T-cell (primary cell): ENCODE measurements at places on chromosomes 11 and 22.

GRCh38 chr11:134524896-134525845 is 113.1 kb upstream of the B3GAT1 start:
- no peak for DNase-seq

- DNase-seq: no peak
Observed at GRCh38 chr11:76296731-76297542, 84.0 kb downstream of the THAP12 start.

DNA sequence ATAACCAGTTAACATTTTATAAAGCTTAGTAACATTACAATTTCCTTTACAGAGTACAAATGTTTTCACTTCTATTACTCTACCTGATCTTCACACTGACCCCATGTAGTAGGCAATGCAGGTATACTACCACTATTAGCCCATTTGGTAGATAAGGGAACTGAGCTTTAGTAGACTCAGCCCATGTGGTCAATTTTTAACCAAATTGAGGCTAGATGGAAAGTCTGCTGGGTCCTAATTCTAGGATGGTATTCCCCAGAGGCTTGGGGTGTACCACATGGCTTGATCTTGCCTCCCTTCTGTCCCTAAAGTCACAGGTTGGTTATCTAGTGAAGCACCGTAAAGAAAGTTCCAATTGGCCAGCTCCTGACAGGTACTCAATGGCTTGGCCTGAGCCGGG is 48.2 kb downstream of the NRXN2 start:
- DNase-seq: no peak

DNA sequence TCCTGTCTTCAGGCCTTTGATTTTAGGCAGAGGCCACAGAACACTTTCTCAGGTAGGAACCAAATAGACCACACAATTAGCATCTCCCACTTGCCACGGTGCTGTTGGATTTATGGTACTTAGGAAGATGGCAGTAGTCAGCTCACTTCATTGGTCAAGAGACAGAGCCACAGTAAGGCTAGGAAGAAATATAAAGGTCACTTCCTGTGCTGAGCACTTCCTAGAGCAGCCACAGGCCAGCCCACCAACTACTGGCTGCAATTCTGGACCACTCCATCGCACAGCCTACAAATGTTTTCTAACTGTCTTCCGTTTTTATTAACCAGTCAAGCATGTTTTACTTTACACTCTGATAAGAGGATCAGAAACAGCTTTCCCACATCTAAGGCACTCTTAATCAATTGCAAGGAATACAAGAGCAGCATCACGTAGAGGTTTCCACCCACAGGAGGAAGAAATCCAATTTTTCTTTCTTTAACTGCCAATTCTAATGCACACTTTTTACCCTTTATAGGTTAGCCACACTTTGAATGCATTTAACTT is 54.7 kb downstream of the ABTB2 start:
- no peak for DNase-seq

GRCh38 chr22:31611061-31611760 is 50.8 kb downstream of the PISD start:
- no peak for DNase-seq

- DNase-seq: no peak
Observed at GRCh38 chr11:20353829-20354434, 9.6 kb upstream of the HTATIP2 start.

DNA sequence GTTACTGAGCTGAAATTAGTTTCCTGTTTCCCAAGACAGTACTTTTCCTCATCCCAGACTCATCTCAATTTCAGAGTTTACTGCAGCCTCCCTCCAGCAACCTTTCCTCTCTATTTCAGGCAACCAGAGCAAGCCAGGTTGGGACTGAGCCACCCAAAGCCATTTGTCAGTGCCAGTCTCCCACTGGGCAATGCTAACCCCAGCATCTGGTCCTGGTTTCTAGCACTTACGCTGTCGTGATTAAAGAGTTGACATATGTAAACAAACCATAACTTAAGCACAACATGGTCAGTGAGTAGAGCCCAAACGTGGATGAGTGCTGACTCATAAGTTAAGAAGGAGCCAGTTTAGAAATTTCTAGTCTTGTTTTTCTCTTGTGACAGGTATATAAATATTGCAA is 119.6 kb upstream of the BLID start:
- no peak for DNase-seq

DNA sequence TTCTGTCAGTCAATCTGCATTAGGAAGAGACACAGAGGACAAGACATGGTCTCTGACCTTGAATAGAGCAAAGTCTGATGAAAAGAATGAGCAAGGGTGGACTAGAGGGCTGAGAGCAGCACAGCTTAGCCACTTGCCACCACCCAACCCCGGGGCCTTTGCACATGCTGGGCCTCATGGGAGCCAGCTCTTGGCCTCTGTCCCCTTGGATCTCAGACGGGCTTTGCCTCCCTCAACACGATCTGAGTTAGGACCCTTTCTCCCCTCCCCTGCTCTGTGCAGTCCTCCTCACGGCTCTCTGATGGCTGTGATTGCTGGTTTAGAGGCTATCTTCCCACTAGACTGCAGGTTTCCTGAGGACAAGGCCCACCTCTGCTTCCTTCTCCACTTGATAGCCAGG is 131.6 kb upstream of the B3GAT1 start:
- DNase-seq: no peak

DNA sequence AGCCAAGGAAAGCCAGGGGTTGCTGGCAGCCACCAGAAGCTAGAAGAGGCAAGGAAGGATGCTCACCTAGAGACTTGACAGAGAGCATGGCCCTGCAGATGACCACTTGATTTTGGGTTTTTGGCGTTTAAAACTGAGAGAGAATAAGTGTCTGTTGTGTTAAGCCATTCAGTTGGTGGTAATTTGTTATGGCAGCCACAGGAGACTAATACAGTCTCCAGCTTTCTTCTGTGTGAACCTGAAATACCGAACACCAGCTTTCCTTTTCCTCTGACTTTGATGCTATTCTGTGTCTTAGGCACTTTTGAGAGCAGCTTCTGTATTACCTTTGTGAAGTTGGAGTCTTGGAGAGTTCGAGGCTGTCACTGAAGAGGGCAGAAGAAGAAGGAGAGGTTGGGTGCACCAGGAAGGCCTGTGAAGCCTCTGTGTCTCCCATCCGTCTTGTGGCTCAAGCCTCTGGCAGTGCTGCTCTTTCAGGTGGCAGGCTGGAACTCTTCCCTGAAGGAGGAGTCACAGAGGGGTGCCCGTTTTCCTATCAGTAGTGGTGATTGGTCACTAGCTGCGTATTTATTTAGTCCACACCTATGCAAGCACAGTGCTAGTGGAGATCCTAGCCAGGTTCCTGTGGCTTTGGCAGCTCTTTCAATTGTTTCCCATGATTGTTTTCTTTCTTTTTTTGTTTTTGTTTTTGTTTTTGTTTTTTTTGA is 2.5 kb downstream of the TBC1D22A start:
- no peak for DNase-seq

- no peak for DNase-seq
Observed at GRCh38 chr22:41442240-41442792, 4.3 kb downstream of the TOB2 start.

DNA sequence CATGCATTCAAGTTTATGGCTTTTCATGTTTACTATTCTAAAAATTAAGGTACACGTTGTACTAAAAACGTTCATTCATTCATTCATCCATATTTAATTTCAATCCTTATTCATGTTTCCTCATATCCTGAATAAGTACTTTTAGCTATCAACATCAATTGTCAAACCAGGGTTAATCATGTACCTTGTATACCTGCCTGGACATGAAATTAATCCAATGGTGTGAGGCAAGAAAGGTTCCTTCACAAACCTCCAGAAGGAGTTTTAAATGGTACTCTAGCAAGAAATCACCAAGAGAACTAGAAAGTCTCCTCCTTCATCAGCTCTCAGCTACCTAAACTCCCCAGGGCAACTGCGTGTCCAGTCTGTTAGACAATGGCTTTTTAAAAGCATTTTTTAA is 33.4 kb downstream of the TMEM123 start:
- DNase-seq: no peak

DNA sequence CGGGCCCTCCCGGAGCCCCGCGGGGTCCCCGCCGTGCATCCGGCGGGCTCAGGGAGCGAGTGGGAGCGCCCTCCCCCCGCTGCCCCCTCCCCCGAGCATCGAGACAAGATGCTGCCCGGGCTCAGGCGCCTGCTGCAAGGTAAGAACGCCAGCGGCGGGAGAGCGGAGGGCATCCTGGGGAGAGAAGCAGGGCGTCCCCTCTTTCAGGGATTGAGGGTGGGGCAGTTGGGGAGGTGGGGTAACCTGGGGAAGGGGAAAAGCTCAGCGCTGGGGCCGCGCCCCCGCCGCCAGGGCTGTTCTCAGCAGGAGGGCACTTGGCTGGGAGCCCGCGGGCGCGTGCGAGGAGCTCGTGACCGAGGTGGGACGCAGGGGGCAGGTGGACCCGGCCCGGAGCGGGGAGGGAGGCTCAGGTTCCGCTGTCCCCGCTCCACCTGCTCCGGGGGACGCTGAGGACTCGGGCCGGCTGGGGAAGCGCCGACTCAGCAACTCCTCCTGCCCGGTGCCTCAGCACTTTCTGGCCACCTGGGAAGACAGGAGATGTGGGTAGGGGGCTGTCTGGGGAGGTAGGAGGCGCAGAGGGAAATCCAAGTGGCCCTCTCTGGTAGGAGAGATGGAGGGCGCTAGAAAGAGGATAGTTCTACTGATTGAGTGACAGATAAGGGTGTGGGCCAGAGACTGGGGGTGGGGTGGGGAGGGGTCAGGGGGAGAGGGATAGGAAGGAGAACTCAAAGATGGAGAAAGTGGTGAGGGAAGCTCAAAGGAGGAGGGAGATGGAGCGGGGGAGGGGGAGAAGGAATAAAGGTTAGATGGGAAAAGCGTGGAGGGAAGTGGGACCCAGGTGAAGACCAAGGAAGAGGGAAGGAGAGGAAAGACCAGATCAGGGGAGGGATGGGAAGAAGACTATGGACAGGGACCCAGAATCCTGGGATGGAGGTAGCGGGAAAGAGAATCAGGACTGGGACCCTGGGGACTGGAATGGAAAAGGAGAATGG is 726 bp downstream of the RTN4RL2 start:
- no peak for DNase-seq

DNA sequence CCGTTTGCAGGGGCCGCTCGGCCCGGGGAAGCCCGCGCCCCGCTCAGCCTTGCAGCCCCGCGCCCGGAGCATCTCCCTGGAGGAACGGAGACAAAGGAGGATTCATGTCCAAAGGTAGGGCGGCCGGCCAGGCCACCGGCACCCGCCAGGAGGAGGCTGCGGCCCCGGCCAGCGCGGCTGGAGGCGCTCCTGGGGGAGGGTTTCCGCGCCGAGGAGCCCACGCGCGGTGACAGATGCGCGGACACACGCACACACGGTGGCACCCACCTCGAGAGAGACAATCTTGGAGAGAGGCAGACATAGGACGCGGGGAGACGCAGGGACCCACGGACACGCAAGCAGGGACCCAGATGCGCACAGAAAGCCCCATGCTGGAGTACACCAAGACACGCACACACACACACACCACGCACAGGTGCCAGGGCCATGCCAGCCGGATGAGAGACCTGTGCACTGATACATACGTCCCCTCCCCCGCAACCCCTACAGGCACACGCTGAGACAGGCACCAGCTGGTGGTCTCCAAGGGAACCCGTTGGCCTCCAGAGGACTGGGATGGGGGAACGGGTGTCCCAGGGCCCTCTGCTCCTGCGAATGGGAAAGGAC is 7.8 kb downstream of the SEPTIN3 start:
- DNase-seq: no peak

DNA sequence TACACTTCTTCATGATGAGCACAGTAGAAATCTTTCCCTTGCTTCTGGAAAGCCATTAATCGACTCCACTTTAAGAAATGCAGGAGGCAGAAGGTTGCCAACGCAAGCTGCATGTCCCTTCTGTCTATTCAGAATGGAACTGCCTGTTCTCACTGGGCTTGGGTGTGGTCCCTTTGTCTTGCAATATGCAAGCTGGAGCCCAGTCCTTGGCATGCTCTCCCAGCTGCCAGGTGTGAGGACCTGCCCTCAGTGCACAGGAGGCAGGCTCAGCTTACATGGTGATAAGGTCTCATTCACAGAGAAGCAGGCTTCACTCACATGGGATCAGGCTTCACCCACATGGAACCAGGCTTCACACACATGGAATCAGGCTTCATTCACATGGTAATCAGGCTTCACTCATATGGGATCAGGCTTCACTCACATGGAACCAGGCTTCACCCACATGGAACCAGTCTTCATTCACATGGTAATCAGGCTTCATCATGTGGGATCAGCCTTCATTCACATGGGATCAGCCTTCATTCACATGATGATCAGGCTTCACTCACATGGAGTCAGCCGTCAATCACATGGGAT is 59.2 kb upstream of the USP47 start:
- DNase-seq: no peak

GRCh38 chr11:13923182-13923581 is 39.3 kb upstream of the SPON1 start:
- no peak for DNase-seq

DNA sequence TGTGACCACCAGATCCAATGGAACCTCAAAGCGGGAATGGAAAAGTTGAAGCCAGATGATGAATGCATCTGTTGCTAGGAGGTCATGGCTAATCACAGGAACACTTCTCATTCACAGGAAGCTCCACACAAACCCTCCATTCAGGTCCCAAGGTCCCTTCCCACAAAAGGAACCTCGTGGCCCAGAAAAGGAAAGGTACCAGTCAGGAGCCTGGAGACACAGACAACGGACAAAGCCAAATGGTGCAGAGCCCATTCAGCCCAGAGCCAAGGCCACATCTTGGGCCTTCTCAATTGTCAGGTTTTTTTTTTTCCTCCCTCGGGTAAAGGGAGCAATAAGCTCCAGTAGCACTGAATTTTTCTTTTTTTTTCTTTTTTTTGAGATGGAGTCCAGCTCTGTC is 87.0 kb downstream of the FAM168A start:
- DNase-seq: no peak

DNA sequence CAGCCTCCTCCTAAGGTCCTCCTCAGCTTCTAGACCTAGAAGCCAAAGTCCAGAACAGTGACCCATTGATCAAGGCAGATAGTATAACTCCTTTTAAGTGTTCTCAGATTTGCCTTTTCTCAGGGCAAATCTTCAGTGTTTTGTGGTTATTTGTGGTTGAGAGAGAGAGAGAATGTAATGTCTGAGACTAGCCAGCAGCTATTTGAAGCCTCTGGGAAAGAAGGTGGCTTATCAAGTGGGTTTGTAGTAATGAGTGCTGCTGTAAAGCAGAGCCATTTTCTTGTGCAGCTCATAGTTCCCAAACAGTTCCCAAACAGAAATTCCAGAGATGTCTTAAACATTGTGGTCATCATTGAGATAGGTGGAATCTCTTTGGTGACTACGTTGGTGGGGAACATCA is 89.5 kb downstream of the RNF169 start:
- no peak for DNase-seq

DNA sequence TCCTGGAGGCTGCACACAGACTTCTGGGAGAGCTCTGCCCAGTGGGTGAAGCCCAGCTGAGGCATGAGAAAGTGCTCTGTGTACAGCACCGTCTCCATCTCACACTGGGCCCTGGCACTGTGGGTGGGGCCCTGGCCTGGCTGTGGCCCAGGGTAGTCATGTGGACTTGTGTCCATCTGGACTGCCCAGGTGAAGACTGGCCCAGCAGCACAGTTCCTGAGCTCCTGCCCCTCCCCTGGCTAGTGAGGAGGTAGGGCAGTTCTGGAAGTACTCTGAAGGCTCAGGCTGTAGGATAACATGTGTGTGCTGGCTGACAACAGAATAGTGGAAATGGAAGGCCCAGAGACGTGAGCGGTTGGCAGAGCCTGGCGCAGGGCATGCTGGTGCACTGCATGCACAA is 35.4 kb downstream of the RSPH14 start:
- no peak for DNase-seq

- DNase-seq: peak; percentile 69
Observed at GRCh38 chr11:69101115-69101791, 52.5 kb downstream of the TPCN2 start.
